Activated gamma-delta T cell treated with anti-CD3 and anti-CD28 coated beads, Interleukin-2, amount 50 U/mL, for 16 hours (primary cell): ENCODE measurements at places on chromosomes 3 and 15.

- no peak for DNase-seq
Observed at GRCh38 chr3:64467255-64467944, 220.4 kb downstream of the ADAMTS9 start.

- DNase-seq, result no peak
Observed at GRCh38 chr3:165256554-165257065, 60.4 kb upstream of the SLITRK3 start.

- no peak for DNase-seq
Observed at GRCh38 chr15:48962662-48963523, 826 bp downstream of the SHC4 start.

- no peak for DNase-seq
Observed at GRCh38 chr15:101010781-101011180, 91.6 kb downstream of the LRRK1 start.

GRCh38 chr3:14177580-14178246 is 688 bp downstream of the XPC start:
- DNase-seq, result no peak

DNA sequence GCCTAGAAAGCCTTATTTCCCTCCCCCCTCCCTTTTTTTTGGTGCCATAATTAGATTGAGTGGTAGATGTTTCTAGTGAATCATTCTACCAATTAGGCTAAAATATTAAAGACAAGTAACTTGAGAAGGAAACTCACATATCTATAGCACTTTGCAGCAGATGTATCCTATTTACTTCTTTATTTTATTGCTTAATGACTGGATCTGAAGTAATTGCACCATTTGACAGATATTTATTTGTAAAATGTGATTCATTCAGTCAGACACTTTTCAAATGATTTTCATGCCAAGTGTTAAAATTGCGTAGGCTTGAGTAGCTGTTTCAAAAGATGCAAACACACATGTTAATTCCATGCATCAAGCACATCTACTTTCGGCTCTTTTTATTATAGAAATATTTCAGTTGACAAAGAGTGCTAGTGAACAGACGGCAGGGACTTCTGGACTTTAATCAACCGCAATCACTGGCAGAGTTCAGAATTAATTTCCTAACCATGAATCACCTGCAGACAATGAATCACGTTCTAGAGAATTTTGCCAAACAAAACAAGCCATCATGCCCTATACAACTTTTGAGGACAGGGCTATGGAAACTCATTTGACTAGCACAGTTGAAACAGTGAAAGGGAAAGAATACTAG is 636.8 kb downstream of the MECOM start:
- DNase-seq, result no peak

DNA sequence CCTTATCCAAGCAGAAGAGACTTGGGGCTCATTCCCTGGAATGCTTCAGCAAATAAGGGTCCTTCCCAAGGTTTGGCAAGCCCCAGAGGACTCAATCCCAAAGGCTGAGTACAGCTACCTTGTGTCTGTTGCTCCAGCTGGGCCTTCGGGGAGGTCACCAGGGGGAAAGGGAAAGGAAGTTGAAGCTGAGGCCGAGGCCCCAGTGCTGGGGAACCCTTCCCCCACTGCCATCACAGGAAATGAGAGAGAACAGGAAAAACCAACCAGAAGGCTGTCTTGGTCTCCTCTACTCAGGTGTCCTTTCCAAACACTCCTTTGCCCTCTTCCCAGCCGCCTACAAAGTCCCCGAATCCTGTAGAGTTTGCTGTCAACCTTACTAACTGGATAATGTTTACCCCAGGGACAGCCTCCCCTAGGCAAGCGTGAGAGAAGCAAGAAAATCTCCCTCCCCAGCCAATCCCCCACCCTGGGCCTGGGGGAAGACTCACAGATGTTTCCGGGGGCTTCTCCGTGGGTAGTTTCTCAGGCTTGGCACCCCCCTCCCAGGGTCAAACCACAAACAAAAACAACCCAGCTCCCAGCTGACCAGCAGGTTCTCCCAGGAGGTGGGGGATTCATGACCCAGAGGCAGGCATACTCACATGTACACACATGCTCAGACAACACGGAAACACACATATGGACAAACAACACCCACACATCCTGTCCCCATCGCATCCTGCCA is 5.5 kb downstream of the CSRNP1 start:
- DNase-seq, result no peak

- no peak for DNase-seq
Observed at GRCh38 chr15:23372284-23372683, 17.7 kb downstream of the GOLGA8S start.

GRCh38 chr3:9201266-9201665 is 48.2 kb downstream of the SRGAP3 start:
- no peak for DNase-seq

GRCh38 chr15:56774356-56774755 is 41.0 kb upstream of the ZNF280D start:
- DNase-seq, result no peak

DNA sequence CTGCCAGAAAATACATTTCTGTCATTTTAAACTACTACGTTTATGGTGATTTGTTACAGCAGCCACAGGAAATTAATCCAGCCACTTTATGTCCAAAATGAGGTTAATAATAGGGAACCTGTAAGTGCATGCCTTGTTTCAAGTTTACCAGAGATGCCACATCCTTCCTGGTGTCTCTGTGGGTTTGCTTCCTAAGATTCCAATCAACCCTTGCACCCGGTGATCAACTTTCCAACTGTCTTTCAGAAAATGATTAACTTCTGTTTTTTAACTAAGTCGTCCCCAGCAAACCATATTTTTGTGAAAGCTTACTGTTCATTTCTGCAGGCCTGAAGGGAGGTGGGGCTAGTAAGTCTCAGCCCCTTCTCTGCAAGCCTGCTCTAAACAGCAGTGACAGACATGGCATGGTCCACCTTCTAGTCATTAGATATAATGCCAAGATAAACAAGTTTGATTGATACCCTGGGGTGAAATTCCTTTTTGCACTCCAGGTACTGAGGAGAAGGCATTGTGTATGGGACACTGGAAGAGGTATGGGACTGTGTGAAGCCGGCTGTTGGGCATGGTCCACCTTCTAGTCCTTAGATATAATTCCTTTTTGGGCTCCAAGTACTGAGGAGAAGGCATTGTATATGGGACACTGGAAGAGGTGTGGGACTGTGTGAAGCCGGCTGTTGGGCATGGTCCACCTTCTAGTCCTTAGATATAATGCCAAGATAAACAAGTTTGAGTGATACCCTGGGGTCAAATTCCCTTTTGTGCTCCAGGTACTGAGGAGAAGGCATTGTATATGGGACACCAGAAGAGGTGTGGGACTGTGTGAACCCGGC is 11.1 kb upstream of the TMC3 start:
- DNase-seq, result no peak
